ENCODE measurements at places on chromosomes 7 and 10.

DNA sequence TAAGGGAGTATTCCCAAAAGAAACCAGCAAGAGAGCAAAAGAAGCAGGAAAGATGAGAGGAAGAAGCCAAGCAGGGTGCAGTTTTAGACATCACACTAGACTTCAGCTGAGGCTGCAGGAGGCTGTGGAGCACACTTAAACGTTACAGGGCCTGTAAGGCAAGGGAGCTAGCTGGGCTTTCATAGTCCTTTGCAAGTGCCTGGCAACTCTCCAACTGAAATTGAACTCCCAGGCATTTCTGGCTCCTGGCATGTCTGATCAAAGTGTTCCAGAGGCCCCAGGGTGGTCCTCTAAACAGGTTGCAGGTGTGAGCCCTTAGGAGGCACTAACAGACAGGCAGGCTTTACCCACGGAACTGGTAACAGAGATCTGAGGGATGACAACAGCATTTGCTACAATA is 750.2 kb downstream of the XPNPEP1 start:
- ATAC-seq, result no peak

GRCh38 chr10:71638064-71638821 is 81.3 kb downstream of the C10orf105 start:
- no peak for ATAC-seq

GRCh38 chr10:28873540-28873939 is 196.2 kb downstream of the BAMBI start:
- ATAC-seq, result no peak

GRCh38 chr7:146319629-146320028 is 203.0 kb downstream of the CNTNAP2 start:
- no peak for ATAC-seq

DNA sequence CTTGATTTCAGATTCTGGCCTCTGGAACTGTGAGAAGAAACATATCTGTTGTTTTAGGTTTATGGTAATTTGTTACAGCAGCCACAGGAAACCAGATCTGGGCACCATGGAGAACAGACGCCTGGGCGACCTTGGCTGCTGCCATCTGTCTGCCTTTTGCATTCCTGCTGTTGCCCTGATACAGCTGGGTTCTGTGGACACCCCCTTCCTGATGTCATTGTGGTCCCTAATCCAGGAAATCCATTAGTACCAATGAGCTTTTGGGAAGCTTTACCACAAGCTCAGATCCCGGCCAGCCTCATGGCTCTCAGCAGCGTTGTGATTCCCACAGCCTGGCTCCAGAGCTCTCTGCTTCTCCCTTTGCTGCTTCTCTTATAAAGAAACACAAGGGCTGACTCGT is 174.2 kb upstream of the NPS start:
- no peak for ATAC-seq

GRCh38 chr7:55517191-55517633 is 55.1 kb downstream of the VOPP1 start:
- no peak for ATAC-seq

DNA sequence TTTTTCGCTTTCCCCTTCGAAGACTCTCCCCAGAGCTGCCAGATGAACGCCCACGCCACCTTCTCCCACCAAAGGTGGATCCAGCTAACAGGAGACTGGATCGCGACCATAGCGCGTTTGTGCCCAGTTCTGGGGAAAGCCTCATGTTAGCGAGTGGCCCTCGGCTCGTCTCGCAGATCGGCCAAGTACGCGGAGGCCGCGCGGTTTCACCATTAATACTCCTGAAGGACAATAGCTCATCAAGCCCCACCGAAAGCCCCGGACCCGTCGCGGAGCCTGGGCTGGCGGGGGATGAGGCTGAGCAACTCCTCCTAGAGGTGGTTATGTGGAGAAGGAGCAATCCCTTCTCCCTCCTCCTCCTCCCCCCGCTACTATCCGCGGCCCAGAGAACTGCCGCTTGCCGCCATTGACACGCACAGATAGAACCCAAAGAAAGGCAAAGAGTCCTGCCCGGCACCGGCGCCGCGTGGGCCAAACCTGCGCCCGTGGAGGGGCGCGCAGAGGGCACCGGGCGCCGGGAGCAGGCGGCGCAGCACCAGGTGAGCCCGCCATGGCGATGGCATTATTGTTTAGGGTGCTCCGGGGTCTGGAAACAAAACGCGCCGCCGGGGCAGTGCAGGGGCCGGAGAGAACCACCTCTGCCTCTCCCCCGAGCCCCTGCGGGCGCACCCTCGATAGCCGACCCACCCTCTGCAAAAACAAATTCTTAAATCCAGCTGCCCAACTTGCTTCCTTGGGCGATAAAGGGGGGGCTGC is at the start of gene MACROH2A2:
TSS of gene MACROH2A2 (plus strand) at position 385 of the 756 bp plus-strand sequence. CDS start 22,813 bp downstream, outside the sequence.
- peak; percentile 97 for ATAC-seq

- ATAC-seq, result no peak
Observed at GRCh38 chr10:11180228-11180627, 162.6 kb downstream of the CELF2 start.

DNA sequence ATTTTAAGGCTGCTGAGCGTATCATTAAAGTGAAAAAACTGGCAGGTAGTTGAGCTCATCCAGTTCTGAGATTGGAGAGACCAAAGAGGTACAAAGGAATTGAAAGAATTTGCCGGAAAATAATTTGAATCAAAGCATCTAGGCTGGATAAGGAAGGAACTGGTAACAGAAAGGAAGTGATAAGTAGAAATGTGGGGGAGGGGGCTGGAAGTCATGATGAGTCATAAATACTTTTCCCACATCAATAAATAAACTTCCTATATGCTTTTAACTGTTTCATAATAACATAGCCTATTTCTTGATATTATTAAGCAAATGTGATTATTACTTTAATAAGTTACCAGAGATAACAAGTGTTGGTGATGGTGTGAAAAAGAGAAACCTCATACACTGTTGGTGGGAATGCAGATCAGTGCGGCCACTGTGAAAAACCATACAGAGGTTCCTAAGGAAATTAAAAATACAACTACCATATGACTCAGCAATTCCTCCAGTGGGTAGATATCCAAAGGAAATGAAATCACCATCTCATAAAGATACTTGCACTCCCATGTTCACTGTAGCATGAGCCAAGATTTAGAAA is 27.0 kb downstream of the ZNF438 start:
- no peak for ATAC-seq

DNA sequence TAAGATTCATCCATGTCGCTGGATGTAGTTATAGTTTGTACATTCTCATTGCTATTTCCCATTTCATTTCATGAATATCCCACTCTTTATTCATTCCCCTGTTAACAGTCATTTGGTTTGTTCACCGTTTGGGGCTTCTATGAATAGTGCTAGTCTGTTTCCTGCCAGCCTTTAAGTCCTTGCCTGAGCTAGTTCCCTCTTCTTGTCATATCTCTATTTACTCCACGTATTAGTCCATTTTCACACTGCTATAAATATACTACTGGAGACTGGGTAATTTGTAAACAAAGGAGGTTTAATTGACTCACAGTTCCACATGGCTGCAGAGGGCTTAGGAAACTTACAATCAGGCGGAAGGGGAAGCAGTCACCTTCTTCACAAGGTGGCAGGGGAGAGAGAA is 56.2 kb downstream of the PLCE1 start:
- ATAC-seq, result no peak

GRCh38 chr10:77380191-77380590 is 257.4 kb downstream of the KCNMA1 start:
- no peak for ATAC-seq

GRCh38 chr10:123790132-123790885 is 101.3 kb downstream of the CPXM2 start:
- no peak for ATAC-seq

- ATAC-seq, result no peak
Observed at GRCh38 chr10:60917331-60918280, 26.4 kb downstream of the RHOBTB1 start.

DNA sequence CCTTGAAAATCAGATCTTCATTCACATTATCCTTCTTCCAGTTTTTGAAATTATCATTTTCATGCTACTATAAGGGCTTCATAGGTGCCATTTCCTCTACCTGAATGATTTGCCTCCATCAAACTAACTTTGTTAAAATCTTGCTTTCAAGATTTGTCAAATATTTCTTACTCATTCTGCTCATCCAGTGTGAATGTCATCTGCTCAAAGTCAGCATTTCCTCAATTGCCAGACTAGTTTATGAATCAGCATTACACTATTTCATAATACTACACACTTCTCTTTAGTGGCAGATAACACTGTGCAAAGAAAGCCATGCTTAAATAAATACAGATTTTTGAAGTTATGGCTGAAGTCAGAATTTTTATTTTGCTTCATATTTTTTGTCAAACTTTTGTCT is 21.3 kb upstream of the LIPF start:
- ATAC-seq, result no peak

GRCh38 chr7:41588341-41588740 is 114.5 kb downstream of the INHBA start:
- ATAC-seq, result no peak

- no peak for ATAC-seq
Observed at GRCh38 chr7:142881586-142882337, 3.8 kb downstream of the TRPV6 start.

DNA sequence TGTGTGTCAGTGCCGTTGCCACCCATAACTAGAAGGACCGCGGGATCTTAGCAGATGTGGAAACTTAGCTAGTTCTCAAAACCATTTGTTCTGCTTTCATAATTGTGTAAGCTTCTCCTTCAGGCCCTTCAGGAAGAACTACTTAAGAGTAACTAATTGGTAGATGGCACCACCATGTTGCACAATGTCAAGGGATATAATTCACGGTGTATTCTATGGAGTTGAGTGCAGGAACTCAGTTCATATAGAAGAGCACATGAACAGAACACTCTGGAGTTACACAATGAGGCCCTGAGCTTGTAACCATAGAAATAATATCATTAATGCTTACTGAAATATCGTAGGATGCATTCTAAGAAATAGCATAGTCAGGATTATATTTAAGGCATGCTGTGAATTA is 126.5 kb upstream of the GAD2 start:
- ATAC-seq, result no peak

GRCh38 chr7:135925210-135925609 is 51.9 kb downstream of the MTPN start:
- ATAC-seq, result no peak

DNA sequence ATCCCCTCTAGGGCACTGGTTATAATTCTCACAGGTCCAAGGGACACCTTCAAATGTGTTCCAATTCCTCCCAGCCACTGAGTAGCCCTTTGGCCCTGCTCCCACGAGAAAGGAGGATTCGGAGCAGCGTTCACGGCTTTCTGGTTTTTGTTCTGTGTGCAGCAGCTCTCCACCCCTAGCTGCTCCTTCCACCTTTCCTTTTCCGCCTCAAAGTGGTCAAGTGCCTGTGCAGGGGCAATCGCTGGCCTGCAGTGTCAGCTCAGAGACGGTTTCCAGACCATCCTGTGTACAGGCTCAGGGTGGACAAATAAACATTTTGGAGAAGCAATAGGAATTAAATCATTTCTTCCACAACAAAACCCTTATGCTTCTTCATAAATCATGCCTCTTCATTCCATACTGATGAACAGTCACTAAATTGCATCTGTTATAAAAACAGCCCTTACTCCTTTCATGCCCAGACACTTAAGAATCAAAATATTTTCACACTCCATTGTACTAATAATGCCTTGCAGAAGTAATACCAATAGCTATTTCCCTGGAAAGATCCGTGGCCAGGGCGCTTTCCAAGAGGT is 1.1 kb downstream of the KIAA1549 start:
- ATAC-seq, result peak; percentile 45

- no peak for ATAC-seq
Observed at GRCh38 chr10:132847416-132847777, 61.5 kb upstream of the NKX6-2 start.

GRCh38 chr10:101144053-101144452 is 13.0 kb downstream of the TLX1 start:
- ATAC-seq, result no peak

GRCh38 chr10:22002591-22003176 is 846 bp downstream of the DNAJC1 start:
- peak; percentile 39 for ATAC-seq

DNA sequence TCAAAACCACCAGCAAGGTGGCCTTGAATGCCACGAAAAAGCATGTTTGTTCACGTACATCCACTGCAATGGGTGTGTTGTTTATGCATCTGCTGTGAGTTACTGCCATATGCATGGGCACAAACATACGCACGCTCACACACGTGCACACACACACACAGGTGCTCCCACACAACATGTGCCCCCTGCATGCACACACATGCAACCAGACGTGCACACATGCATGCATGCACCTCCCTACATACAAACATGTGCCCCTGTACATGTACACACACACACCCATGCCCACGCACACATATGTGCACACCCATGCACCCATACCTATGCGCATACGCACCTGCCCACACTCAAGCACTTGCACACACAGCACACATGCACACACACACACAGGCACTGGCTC is 10.1 kb upstream of the DMBT1 start:
- no peak for ATAC-seq

DNA sequence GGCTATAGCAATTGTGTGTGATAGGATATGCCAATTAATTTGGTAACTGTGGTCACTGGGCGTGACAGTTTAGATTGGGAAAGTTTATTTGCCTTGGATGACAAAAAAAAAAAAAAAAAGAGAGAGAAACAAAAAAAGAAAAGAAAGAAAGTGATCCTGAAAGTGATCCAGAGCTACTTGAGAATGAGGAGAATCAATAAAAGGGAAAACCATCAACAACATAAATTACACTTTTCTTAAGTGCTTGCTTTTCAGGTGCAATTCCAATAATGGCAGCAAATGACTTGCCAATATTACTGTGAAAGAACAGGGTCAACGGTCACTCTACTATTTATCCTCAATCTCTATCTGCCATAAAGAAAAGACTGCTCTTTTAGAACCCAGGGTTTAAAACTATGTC is 191.8 kb upstream of the SEMA3C start:
- ATAC-seq, result no peak

DNA sequence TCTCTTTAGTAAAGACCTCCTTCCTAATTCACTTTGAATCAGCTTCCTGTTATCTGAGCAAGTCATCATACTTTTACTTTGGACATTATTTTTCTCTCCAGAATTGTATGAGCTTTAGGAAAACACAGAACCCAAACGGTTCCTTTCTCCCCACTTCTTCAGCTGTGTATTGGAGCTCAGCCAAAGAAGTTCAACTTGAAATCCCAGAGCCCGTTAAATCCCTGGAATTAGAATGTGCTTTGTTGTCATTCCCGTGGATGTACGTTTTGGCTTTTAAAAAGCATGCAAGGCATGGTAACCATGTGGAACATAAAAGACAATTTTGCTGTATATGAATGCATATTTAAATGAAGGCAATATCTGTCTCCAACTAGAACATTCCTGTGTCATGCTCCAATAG is 46.6 kb downstream of the AGMO start:
- ATAC-seq, result peak; percentile 54

DNA sequence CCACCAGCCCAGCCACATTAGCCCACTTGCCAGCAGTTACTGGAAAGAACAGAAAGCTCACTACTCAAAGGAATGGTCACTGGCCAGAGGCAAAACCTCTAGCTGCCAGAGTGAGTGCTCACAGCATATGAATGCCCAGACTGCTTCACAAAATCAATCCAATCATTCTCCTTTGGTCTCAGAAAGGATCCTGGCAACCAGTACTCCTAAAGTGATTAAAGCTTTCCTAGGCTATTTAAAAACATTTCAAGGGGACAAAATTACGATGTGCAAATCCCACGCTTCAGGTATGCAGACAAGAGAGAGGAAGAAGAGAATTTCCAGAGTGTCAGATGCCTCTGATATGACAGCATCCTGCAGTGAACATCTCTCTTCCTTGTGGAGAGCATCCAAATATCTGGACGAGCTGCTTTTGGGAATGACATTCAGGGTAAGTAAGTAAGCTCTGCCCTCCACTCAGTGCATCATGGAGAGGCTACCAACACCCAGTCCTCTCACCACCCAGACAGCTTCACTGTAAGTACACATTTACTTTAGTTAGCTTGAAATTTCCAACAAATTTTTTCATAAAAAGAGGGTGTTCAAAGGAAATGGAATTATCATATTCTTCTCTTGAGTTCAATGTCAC is 25.1 kb downstream of the ICA1 start:
- ATAC-seq, result peak; percentile 54

Measured in SK-N-SH treated with all-trans-retinoic acid at 6 μM for 48 hours (cell line).